Activated CD4-positive, alpha-beta memory T cell treated with anti-CD3 and anti-CD28 coated beads, Interleukin-2, amount 10 ng/mL, durations not matched to agents 7 days and 5 days (primary cell): ENCODE measurements at places on chromosomes 5 and 9. TPM values are rescaled to one million over a fixed set of nuclear protein-coding genes. Genes with fewer than 3 reads are reported as not detected.
A peak's percentile ranks its signal among the peaks of the same experiment; 100 is the strongest.

DNA sequence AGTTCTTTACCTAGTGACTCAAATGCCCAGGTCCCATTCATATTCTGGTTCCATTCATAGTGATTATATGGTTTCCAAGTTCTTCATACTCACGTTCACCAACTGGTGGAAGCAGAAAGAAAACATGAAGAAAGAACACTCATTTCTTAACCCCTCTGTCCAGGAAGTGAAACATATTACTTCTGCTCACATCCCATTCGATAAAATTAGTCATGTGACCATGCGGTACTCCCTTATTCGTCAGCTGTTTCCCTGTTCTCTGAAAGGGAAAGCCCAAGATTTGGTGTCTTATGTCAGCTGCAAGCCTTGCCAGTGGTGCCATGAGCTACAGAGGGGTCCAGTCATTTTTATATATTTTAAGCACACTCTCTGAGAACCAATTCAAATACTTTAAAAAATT is 387.0 kb upstream of the DMAC1 start:
- H3K27me3 ChIP-seq: no peaks in the 10 kb centered on the region
- H3K4me1 ChIP-seq: peaks cover 10% of the 10 kb centered on the region
- H3K27ac ChIP-seq: no peak overlapping the region

- no peaks in the 10 kb centered on the region for H3K27me3 ChIP-seq
- H3K27ac ChIP-seq: peak overlapping the region; percentile 64
- H3K4me1 ChIP-seq: peaks cover 86% of the 10 kb centered on the region
Observed at GRCh38 chr5:131389096-131389868, 125.4 kb downstream of the CDC42SE2 start.

The CCDC69 gene
- total RNA-seq: 64.2 TPM

The ROR2 gene
- 2.1 TPM for total RNA-seq

The PPP3R2 gene
- total RNA-seq: not detected

DNA sequence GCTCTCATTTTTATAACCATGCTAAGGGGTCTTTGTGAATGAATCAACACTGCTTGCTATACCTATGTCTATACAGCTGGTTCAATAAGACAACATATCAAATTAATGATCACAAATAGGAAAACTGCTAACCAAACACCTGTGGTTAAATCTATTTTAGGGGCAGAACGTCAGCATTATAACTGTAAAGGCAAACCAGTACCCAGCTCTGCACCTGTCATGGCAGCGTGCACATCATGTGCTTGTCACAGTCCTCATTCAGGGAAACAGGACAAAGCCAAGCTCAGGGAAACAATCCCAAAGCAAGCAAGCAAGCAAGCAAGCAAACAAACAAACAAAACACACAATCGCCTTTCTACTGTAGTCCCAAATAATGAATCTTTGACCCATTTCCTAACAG is 277.7 kb upstream of the DAP start:
- DNase-seq: no peak
- H3K27ac ChIP-seq: no peak overlapping the region
- no peak overlapping the region for H3K4me3 ChIP-seq
- H3K27me3 ChIP-seq: peaks cover 1% of the 10 kb centered on the region

GRCh38 chr5:98656125-98656795 is 117.2 kb upstream of the RGMB start:
- no peaks in the 10 kb centered on the region for H3K27me3 ChIP-seq
- H3K4me3 ChIP-seq: no peak overlapping the region
- H3K36me3 ChIP-seq: no peaks in the 10 kb centered on the region
- no peak for DNase-seq
- no peaks in the 10 kb centered on the region for H3K4me1 ChIP-seq
- no peak overlapping the region for H3K27ac ChIP-seq

The NUTM2F gene
- not detected for total RNA-seq

DNA sequence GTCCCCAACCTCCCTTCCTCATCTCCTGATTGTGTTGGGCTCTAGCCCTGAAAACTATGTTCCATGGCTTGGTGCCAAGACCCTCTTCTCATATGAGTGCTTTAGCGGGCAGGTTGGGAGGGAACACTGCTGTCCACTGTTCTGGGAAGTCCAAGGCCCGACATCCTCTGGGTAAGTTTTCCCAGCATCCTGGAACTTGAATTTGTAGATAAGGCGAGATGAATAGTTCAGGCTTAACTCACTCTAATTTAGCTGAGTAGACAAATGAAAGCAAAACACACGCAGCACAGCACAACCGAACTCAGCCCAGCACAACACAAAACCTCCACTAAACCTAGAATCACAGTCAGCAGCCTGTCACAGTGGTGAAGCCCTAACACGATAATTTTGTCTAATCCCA is 95.3 kb upstream of the SLC28A3 start:
- no peaks in the 10 kb centered on the region for H3K27me3 ChIP-seq
- H3K4me3 ChIP-seq: no peak overlapping the region
- no peak for DNase-seq
- no peaks in the 10 kb centered on the region for H3K36me3 ChIP-seq
- H3K4me1 ChIP-seq: no peaks in the 10 kb centered on the region

The COL5A1 gene
- total RNA-seq: 0.10 TPM

DNA sequence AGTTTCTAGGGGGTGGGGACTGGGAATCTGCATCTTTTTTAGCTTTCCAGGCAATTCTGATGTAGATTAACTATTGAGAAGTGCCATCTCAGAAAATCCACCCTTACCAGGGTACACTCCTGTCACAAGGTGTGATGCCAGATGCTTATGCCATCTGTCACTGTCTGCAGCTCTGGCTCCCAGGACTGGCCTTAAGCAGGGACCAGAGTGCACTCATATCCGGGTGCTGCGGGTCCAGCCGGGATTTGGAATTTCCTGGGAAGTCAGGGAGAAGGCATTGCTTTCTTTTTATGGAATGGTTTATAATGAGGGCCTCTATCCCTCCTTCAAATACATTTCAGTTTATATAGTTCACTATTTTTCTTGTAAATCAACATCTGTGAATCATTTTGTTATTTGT is 92.6 kb downstream of the TMEM174 start:
- H3K27ac ChIP-seq: no peak overlapping the region
- H3K27me3 ChIP-seq: peaks cover 19% of the 10 kb centered on the region
- H3K36me3 ChIP-seq: no peaks in the 10 kb centered on the region
- DNase-seq: no peak
- no peaks in the 10 kb centered on the region for H3K4me1 ChIP-seq

DNA sequence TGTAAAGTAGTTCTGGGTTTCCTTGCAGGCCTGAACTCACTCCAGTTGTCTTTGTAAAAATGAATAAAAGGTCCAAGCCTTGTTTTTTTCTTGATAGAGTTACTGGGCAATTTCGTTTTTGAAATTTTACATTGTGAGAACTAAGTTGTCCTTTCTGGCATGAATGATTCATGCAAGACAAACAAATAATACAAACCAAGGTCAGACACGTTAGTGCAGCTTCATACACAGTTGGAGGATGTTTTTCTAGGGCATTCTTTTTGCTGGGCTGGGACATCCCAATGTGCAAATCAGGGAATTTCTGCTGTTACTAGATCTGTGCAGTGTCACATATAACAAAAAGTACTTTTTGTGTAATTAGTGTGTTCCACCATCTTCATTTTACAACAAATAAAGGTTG is 96.0 kb downstream of the MEGF10 start:
- peaks cover 11% of the 10 kb centered on the region for H3K27me3 ChIP-seq
- DNase-seq: no peak
- no peak overlapping the region for H3K4me3 ChIP-seq

GRCh38 chr5:109450129-109450877 is 40.5 kb upstream of the PJA2 start:
- no peak overlapping the region for H3K27ac ChIP-seq
- H3K4me1 ChIP-seq: peaks cover 2% of the 10 kb centered on the region

The ATP10B gene
- total RNA-seq: not detected

The SELENOP gene
- total RNA-seq: 0.13 TPM

The LCN15 gene
- not detected for total RNA-seq

DNA sequence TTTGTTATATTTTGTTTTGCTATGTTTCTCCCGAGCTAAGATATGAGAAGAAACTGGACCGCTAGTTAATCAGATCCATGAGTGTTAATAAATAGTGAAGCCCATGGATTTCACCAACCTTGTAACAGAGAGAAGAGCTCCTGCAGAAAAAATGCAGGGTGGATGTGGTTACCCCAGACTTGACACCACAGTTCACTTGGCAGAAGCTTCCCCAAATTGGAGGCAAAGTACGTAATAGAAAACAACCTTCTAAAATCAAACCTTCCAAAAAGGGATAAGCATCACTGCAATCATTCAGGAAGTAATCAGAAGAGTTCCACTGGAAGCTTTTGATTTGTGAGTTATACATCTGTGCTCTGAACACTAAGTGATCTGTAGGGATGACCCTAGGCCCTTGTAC is 267.5 kb downstream of the ACTL7B start:
- DNase-seq: no peak
- no peaks in the 10 kb centered on the region for H3K36me3 ChIP-seq

The CRB2 gene
- total RNA-seq: not detected

The CNTFR gene
- total RNA-seq: not detected

The KIF4B gene
- not detected for total RNA-seq

The CRHBP gene
- 0.43 TPM for total RNA-seq

DNA sequence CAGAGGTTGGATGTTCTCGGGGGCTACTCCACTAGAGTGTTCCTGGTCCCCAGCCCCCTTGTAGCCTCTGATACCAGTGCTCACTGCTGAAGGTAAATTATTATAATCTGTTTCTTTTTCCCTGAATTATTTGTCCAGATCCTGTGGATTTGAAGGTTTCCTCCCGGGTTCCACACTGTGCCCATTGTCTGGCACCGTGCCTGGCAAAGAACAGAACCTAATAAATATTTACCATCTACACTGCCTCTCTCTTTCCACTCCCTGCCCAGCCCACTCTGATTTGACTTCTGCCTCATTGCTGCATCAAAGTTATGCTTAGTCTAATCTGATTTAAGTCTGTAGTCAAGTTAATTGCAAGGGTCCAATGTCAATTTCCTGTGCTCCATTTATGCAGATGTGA is 322.9 kb downstream of the NTRK2 start:
- H3K4me1 ChIP-seq: no peaks in the 10 kb centered on the region
- H3K4me3 ChIP-seq: no peak overlapping the region
- no peak overlapping the region for H3K27ac ChIP-seq
- no peak for DNase-seq
- H3K27me3 ChIP-seq: no peaks in the 10 kb centered on the region
- no peaks in the 10 kb centered on the region for H3K36me3 ChIP-seq
